ENCODE measurements at places on chromosomes 2 and 18.

- no peak for DNase-seq
These were observed 88.6 kb upstream of the B3GNT7 start for GRCh38 chr2:231306791-231307393.

DNA sequence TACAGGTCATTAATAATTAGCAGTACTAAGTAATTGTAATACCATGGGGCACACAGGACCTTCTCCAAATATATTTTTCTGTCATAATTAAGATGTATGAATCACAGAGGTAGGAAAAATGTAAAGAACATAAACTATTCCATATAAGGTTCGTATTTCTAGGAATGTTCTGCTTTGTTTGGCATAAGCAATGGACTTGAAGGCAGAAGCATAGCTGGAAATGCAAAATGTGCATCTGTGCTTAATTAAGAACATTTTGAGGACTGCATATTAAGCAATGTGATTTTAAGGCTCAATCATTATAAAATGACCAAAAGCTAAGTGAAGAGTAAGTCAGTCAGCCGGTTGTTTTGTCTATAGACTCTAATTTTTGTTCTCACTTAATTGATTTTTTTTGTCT lies 123.2 kb downstream of the RBM43 start:
- DNase-seq, result no peak

DNA sequence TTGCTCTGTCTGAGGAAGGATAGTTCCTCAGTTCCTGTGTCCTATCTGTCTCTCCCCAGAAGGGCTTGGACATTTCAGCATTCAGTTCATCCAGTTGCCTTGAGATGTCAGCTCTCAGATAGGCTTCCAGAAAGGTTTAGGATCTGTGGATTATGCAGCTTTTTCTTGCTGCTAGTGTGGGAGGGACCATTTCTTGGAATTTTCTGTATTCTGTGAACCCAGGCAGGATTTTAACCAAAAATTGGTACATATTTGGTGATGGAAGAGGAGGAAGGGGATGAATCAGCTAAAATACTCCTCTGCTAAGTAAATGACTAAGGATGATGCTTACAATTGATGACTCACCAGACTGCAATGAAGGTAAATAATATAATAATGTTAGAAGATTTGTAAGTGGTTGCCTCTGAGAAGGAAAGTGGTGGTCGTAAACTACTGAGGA lies 58.6 kb upstream of the DOCK10 start:
- no peak for DNase-seq

GRCh38 chr18:22211657-22212056 lies 42.3 kb downstream of the GATA6 start:
- no peak for DNase-seq

- DNase-seq, result no peak
These were observed 178.3 kb upstream of the KLHL29 start for GRCh38 chr2:23206650-23207049.

DNA sequence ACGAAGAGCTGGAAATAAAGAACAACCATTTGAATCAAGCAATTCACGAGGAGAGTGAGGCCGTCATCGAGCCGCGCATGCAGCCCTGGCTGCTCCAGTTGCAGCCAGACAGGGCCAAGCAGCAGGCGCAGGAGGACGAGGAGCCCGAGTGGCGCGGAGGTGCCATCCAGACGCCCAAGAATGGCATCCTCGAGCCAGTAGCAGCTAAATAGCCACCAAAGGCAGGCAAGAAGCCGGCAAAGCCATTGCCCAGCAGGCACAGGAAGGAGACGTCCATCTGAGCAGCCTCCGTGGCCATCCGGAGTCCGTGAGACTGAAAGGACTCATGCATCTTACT lies 8.9 kb upstream of the CHST10 start:
- DNase-seq, result no peak
